NCI-H526 (cell line): ENCODE measurements at places on chromosomes 5 and 9.

DNA sequence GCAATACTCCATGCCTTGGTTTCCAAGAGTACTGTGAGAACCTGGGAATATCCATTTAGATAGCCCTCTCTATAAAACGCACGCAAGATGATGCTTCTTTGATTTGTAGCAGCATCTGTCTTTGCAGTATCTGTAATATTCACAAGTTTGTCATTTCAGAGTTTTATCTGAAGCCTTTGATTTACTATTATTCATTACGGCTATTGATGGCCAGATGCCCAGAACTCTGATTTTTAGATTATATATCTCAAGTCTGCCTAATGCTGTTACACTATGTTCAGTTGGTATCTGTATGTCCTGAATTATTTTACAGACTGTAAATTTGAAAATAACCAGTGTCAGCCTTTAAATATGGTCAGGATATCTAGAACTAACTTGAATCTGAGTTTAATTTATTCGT is 233.3 kb downstream of the FAM170A start:
- DNase-seq = no peak

DNA sequence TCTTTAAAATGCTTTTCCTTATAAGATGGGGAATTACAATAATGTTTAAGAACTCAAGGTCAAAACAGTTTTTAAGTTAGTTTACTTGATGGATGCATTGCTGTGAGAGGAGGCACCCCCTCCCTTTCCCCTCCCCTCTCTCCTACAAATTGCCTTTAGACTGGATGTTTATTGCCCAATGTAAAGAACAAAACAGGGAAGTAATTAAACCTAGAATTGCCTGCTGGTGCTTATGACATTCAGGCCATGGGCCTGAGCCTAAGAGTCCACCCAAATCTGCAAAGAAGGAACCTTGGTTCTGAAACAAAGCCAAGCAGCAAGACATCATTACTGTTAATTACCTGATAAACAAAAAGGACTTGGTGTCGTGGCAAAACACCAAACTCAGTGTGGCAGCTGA is 630.3 kb downstream of the ISL1 start:
- no peak for DNase-seq

- no peak for DNase-seq
These were observed 207.2 kb upstream of the DAB2 start for GRCh38 chr5:39631958-39632357.

GRCh38 chr5:125715216-125715615 is 708.0 kb upstream of the GRAMD2B start:
- no peak for DNase-seq

- DNase-seq = no peak
These were observed 98.7 kb downstream of the CCDC192 start for GRCh38 chr5:127801751-127802476.

DNA sequence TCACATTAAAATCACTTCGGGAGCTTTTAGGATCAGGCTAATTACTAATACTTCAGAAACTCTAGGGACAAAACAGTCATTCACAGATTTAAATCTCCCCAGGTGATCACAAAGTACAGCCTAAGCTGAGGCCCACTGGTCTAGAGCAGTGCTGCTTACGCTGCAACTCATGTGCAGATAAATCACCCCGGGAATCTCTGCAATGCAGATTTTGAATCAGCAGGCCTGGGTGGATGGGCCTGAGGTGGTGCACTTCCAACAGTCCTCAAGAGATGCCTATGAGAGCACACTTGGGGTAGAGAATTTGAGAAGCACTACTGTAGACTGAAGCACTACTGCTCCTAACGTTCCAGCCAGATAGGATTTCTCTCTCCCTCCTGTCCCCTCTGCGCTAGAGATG is 28.4 kb downstream of the CSF1R start:
- DNase-seq = no peak

DNA sequence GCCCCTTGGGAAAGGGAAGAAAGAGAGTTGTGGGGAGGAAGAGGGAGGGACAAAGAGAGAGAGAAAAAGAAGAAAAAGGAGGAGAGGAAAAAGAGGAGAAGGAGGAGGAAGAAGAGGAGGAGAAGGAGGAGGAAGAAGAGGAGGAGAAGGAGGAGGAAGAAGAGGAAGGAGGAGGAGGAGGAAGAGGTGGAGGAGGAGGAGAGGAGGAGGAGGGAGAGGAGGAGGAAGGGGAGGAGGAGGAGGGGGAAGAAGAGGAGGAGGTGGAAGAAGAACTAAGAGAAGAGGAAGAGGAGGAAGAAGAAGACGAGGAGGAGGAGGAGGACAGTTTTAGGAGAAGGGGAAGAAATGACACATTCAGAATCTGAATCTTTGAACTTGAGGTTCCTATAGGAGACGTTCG is 7.4 kb downstream of the SLC36A2 start:
- no peak for DNase-seq

DNA sequence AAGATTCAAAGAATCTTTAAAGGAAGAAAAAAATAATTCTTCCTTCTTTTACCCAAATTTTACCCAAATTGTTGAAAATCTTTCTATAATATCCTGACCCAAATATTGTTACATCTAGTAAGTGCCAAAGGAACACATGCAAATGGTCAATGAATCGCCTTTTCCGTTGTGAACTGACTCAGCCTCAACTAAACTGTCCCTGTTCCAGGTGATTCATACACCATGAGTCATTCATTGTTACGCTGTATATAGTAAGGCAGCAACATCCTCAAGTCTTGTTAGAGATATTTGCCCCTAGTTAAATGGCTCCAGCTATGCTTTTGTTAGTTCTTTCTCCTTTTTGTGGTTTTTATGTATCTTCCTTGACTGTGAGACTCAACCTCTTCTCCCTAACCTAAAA is 9.7 kb downstream of the PTGER4 start:
- no peak for DNase-seq

GRCh38 chr5:172835290-172835993 is 1.4 kb downstream of the ERGIC1 start:
- no peak for DNase-seq

DNA sequence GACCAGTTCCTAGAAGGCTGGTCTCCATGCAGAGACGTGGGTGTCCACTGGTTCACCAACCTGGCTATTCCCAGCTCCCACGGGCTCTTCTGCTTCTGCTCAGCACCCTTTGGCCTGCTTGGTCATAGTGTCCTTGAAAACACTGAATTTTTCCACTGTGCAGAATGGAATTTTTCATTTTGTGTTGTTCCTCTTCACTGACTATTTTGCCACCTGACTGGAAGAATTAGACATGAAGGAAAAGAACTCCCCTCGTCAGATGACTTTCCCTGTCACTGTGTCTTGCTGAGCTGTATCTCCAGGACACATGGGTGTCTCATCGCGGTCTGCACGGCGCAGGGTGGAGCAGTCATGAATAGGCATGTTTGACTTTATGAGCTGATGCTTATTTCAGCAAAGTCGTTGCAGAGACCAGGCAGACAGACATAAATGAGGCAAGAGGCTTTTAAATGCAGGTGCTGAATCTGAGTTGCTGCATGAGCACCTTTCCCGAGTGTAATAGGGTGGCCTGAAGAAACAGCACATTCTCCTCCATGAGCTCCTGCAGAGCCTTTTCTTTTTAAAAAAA is 50.2 kb upstream of the SEMA4D start:
- DNase-seq = no peak

DNA sequence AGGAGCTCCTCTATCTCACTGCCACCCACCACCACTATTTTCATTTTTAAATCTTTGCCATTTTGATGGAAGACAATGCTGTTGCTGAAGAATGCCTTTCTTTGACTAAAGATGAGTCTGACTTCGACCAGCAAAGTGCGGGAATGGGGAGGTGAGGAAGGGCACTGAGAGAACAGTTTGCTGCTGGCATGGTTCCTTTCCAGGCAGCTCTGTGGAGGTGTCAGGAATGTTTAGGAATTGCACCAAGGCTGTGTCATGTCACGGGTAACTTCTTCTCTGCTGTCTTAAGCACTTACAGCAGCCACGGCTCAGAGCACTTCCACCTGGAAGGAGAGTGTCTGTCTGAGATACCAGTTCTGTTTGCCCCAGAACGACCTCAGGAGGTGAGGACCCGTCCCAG is 41.4 kb upstream of the SHB start:
- no peak for DNase-seq

DNA sequence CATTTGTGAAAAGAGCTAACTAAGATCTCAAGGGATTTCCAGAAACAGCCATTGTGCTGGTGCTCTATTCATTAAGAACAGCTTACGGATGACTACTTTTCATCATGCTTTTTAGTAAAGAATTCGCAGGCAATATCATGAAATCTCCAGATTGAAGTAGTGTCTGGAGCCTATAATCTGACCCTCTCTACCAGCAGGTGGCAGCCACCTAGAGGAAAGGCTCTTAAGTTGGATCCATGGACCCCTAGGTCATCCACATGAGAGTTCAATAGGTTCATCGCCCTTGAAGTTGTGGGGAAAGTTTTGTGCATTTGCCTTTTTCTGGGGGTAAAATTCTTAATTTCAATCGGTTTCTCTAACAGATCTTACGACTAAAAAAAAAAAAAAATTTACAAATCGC is 82.3 kb downstream of the SLC1A3 start:
- peak; percentile 67 for DNase-seq
